ENCODE measurements at places on chromosomes 13 and 19. TPM values are rescaled to one million over a fixed set of nuclear protein-coding genes. Genes with fewer than 3 reads are reported as not detected.

GRCh38 chr19:48918071-48918470 lies 15.4 kb upstream of the DHDH start:
- no peak for DNase-seq

GRCh38 chr19:4538601-4538954 lies 1.3 kb downstream of the LRG1 start:
- no peak for DNase-seq

- DNase-seq, result peak; percentile 58
These were observed 45.9 kb downstream of the SLC15A1 start for GRCh38 chr13:98706446-98707110.

DNA sequence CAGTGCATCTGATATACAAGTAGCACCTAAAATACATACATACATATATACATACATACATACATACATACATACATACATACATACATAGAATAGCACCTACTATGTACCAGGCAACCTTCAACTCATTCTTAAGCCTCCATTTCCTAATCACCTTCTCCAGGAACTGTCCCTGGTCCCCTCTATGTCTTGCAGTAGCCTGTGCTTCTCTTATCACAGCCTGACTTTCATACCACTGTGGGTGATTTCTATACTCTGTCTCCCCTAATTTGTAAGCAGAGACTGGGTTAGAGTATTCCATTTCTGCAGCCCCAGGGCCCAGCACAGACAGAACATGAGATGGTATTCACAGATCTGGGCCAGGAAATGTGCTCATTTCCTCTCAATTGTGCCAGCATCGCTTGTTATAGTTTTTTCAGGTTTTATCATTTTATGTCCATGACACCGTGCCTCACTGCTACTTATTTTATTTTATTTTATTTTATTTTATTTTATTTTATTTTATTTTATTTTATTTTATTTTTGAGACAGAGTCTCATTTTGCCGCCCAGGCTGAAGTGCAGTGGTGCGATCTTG lies 14.2 kb upstream of the COLGALT1 start:
- no peak for DNase-seq

GRCh38 chr13:48656608-48657007 lies 2.9 kb downstream of the CYSLTR2 start:
- no peak for DNase-seq

GRCh38 chr19:18814063-18814462 lies 17.7 kb upstream of the UPF1 start:
- DNase-seq, result no peak

- DNase-seq, result no peak
These were observed 498.6 kb downstream of the FGF9 start for GRCh38 chr13:22169473-22169872.

DNA sequence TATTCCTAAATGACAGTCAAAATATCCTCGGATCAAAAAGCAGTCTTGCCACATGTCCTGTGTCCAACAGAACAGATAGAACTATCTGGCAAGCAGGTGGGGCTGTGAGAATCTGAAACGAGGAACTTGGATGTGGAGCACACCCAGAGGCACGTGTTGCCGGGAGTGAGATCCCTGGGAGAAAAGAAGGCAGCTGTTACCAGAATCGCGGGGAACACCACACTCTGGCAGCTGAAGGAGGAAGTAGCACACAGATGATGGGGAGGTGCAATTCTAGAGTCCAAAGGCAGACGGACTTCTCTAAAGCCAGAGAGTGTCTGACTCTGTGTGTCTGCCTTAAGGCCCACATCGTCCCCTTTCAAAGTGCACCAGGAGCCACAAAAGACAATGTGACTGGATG lies 22.3 kb downstream of the SLC7A1 start:
- DNase-seq, result no peak

GRCh38 chr13:33202644-33203169 lies 82.8 kb downstream of the STARD13 start:
- no peak for DNase-seq

GRCh38 chr13:48476215-48476614 lies 56.7 kb downstream of the RCBTB2 start:
- DNase-seq, result no peak

GRCh38 chr13:53136554-53137215 lies 108.1 kb downstream of the OLFM4 start:
- DNase-seq, result no peak

- peak; percentile 92 for DNase-seq
These were observed 89.5 kb downstream of the EFNB2 start for GRCh38 chr13:106445996-106446395.

DNA sequence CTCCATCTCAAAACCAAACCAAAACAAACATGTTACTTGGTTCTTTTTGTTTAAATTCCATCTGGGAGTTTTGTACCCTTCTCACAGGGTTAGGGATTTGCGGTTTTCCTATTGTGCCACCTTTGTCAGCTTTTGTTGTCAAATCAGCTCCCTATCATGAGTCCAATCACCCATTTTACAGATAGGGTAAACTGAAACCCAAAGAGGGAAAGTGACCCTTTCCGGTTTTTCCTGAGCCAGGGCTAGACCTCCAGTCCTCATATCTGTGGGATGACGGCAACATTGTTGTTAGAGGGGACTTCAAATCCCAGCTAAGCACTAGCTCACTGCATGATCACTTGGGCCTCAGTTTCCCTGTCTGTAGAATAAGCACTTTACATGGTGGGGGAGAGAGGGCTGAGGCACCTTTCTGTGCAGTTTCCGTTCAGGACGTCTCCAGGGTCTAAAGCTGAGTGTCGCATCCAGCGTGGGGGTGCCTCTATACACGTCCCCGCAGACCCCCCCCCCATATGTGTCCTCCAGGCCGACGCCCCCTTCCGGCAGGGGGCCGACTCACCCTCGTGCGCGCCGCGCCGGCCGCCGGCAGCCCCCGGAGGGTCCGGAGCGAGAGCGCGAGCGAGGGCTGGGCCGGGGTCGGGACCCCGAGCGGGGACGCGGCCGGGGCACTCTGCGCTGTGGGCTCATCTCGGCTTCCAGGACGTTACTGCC lies 3.9 kb downstream of the CCDC194 start:
- DNase-seq, result no peak

DNA sequence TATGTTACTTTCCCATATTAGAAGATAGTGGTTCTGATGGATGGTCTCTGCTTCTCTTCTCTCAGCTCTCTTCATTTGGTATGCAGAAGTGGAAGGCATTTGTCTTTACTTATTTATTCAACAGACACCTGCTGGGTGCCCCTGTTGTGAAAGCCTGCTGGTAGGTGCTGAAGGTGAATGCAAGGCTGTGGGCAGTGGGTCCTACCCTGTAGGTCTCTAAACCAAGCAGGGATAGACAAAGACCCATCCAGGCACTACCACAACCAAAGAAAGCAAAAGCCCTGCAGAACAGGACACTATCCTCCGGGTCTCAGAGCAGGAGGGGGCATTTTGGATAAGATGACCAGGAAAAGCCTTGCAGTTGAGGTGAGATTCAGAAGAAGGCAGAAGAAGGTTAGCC lies 106.1 kb downstream of the STARD13 start:
- DNase-seq, result no peak

DNA sequence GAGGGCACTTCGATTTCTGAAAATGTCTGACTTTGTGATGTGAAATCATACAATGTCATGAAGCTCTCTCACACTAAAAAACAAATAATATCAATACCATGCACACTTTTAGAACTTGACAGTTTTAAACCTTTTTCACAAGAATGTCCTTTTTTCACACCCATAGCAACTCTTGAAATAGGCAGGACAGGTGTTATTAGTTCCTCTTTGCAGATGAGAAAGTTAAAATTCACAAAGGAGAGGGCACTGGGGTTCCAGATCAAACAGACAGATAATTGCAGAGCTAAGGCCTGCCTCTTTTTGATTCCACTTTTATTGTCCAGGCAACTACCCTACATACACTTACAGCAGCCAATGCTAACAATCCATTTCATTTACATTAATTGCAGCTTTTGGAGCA lies 142.8 kb downstream of the KLF12 start:
- DNase-seq, result no peak

DNA sequence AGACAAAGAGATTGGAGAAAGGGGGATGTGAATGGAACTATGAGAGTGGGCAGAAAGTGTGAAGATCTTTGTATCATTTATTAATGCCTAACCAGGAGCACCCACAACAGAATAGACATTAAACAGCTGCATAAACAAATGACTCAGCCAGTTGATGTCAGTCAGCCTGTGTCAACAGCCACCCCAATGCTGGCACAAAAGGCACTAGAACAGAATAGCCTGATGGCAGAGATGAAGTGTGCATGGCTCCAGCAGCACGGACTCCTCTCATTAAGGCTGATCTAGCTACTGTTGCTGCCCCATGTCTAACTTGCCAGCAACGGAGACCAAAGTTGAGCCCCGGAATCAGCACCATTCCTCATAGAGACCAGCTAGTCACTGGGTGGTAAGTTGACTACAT lies 7.8 kb downstream of the CPB2 start:
- DNase-seq, result peak; percentile 36

DNA sequence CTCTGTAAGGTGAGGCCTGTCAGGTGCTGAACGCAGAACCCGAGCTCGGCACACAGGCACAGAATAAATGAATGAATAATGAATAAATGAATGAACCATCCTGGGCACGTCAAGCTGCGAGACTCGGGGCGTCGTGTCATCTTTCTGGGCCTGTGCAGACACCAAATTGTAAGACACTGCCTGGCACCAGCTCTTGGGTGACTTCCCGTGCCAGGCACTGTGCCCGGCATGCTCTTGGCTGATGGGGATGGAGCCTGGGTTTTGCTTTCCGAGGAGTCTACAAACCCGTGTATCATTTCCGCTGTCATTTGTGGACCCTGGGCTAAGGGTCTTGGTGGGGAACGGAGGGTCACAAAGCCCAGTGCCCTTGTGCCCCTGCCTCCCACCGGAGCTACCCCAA lies 43.9 kb downstream of the CELF5 start:
- DNase-seq, result no peak

DNA sequence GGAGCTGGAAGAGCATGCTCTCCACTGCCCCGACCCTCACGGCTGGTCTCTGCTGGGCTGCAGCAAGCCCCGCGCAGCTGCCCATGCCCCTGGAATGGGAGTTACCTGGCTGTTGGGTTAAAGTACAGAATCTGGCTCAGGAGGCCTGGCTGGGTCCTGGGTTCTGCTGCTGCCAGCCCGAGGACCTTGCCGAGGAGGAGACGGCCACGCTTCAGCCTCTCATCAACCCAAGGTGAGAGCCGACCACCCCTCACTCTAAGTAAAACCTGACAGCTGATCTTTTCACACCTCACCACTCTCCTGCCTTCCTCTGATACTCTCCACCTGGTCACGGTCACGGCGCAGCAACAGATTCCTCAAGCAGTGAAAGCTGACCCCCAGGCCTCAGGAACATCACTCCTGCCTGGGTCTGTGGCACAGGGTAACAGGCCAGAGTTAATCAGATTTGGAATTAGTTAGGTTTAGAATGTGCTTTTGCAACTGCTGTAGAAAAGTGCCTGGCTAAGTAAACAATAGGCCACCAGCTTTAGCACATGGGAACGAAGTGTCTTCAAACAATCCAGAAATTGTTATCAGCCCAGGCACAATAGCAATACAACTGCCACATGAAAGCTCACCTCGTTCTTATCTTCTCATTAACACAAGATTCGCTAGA lies 20.5 kb downstream of the RAB20 start:
- no peak for DNase-seq

- no peak for DNase-seq
These were observed 20.2 kb downstream of the CACNG6 start for GRCh38 chr19:54011507-54012211.

- DNase-seq, result no peak
These were observed 204.3 kb downstream of the SUCLA2 start for GRCh38 chr13:47796816-47797215.

GRCh38 chr13:85140192-85140591 lies 659.0 kb downstream of the SLITRK6 start:
- DNase-seq, result no peak

- no peak for DNase-seq
These were observed 9.6 kb downstream of the ZIC2 start for GRCh38 chr13:99991013-99991827.

- DNase-seq, result no peak
These were observed 5.7 kb upstream of the SYCE2 start for GRCh38 chr19:12924621-12925310.

DNA sequence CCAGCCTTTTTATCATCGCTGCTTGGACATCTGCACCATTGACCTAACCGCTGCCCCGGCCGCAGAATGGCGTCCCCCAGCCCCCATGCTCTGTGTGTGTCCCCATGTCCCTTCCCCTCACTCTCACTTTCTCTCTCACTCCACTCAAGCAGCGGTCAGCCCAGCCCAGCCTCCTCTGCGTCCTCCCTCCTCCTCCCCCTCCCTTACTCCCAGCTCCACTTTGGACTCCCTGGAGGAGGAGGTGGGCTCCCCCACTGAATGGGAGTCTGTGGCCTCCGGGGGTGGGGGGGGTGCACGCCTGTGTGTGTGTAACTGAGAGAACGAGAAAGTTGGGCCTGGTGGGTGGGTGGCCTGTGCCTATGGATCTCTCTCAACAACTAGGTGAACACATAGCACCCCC lies 2.2 kb downstream of the MAP2K7 start:
- DNase-seq, result no peak

DNA sequence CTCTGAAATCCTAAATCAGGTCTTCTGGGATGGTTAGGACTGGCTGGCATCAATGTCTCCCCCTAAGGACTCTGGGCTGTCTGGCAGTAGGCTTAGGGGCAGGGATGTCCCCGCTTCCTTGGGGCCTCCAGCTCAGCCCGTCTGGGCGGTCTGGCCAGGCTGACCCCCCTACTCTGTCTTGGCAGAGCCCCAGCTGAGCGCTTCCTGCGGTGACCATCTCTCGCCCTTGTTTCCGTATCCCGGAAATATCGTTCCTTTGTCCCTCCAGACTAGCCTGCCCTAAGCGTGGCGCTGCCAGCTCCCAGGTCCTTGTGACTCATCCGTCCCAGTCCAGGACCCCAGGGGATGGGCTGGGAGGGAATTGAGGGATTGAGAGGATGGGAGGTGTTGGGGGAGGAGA lies 11.3 kb downstream of the GTPBP3 start:
- DNase-seq, result peak; percentile 23

- DNase-seq, result peak; percentile 52
These were observed 704.7 kb downstream of the DIAPH3 start for GRCh38 chr13:59458908-59459579.

IQCN gene
- total RNA-seq, result 0.50 TPM

ZNF534 gene
- total RNA-seq, result not detected

ATCAY gene
- total RNA-seq, result not detected

RAP2A gene
- 32.1 TPM for total RNA-seq

URAD gene
- total RNA-seq, result not detected

PVR gene
- 230 TPM for total RNA-seq

LYL1 gene
- 1.7 TPM for total RNA-seq

MYO1F gene
- 0.17 TPM for total RNA-seq

ZNF729 gene
- total RNA-seq, result not detected

PLK5 gene
- total RNA-seq, result not detected

PIK3R2 gene
- total RNA-seq, result 56.9 TPM

PEG3 gene
- total RNA-seq, result 1.0 TPM

CAPN12 gene
- total RNA-seq, result 2.6 TPM

C19orf44 gene
- total RNA-seq, result 11.3 TPM

RFXAP gene
- total RNA-seq, result 2.3 TPM

PSG1 gene
- total RNA-seq, result 0.70 TPM

RFPL4AL1 gene
- 0.87 TPM for total RNA-seq

NCAN gene
- total RNA-seq, result not detected

SIGLECL1 gene
- not detected for total RNA-seq

ARRDC2 gene
- total RNA-seq, result 18.6 TPM

CALM3 gene
- total RNA-seq, result 302 TPM

ZNF99 gene
- under 0.01 TPM for total RNA-seq

RFXANK gene
- 40.9 TPM for total RNA-seq

Data from renal cortical epithelial cell (primary cell).